Fibroblast of skin of left biceps (primary cell): ENCODE measurements at places on chromosomes 7 and 10.

DNA sequence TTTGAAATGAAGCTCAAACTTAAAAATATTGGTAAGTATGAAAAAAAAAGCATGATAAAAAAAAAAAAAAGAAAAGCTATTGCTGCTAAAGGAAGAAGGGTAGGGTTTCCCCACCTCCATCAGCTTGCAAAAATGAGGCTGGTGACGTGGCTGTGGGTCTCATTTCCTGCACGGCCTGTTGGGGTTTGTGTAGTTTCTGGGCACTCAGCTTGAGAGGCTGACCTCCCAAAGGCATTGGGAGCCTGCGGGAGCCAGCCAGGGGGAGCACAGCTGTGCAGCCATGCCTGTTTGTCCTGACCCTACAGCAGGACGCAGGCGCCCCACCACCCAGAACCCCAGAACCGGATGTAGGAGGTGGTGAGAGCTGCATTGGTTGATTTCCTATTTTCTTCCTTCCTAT, 48.8 kb upstream of the CARD11 start:
- DNase-seq: no peak

- no peak for DNase-seq
Measured at GRCh38 chr10:11442001-11442773, 169.3 kb downstream of the USP6NL start.

GRCh38 chr7:99102809-99103690, 40.9 kb downstream of the SMURF1 start:
- DNase-seq: no peak

- DNase-seq: no peak
Measured at GRCh38 chr7:95491201-95491600, 5.5 kb downstream of the ASB4 start.

GRCh38 chr10:103497161-103497915, 3.8 kb downstream of the NEURL1 start:
- no peak for DNase-seq

DNA sequence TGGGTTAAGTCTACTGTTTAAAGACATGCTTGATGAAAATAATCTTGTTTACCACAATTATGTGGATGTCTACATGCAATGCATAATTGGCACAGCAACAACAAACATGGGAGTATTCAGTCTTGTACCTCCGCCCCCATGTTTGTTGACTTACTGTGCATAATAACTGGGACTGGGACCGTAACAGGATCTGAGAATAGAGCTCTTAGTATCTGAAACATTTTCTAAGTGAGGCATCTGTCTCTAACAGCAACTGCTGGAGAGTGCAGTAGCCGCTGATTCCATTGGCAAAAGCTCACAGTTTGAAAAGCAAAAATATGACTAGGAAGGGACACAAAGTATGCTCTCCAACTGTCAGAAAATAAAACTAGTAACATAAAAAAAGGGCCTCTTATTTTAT, 61.6 kb downstream of the ENO4 start:
- DNase-seq: no peak
